ENCODE measurements at places on chromosomes 7 and 10.

GRCh38 chr7:112022128-112022527 is 184.1 kb downstream of the DOCK4 start:
- DNase-seq = no peak

DNA sequence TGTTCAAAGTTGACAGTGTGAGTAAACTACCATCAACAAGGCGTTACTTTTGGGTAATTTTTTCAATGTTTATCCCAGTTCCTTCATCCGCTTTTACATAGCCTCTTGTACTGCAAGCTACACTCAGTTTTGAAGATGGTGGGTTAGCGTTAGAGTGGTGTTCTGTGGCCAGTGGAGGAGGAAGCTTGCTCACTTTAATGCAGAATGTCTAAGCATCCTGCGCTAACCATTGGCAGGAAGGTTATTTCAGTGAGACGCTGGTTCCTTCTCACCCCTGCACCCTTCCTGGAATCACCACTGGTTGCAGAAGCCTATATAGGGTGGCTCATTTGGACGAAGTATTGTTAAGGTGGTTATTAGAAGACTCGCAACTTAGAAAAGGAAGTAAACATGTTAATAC is 159.1 kb downstream of the CELF2 start:
- no peak for DNase-seq

DNA sequence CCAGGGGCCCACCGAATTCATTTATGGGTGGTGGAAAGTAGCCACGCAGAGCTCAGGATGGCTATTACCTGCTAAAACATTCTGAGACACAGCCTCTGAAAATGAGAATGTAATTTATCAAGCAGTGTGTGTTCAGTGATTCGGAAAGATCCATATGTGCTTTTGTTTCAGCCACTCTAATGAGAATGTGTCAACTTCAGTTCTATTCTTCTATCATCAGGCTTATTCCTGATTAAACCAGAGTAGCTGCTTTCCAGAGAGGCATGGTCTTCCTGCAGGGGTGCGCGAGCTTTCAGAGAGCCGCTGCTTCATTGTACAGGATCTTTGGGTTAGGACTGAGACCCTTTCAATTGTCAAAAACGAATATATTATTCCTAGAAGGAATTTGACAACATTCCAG is 167.6 kb downstream of the OTUD1 start:
- no peak for DNase-seq

DNA sequence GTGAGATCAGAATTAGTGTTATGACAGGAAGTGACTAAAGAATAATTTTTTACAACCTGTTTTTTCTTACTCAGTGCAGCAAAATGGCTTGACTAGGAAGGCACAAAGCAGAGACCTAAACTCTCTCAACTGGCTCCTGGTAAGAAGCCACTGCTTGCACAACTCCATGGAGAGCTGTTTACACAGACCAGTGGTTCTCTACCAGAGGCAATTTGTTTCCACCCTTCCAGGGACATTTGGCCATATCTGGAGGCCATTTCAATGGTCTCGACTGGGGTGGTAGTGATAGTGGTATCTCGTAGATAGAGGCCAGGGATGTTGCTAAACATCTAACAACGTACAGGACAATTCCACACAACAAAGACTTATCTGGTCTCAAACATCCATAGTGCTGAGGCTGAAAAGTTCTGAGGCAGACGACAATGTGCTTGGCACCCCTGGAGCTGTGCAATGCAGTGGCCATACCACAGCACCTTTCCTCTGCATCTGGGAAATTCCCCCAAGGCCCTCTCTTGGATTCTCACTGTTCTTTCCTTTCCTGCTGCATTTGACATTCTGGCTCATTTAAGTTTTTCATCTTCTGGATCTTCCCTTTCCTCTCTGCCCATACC is 105.4 kb upstream of the LAMB4 start:
- no peak for DNase-seq

DNA sequence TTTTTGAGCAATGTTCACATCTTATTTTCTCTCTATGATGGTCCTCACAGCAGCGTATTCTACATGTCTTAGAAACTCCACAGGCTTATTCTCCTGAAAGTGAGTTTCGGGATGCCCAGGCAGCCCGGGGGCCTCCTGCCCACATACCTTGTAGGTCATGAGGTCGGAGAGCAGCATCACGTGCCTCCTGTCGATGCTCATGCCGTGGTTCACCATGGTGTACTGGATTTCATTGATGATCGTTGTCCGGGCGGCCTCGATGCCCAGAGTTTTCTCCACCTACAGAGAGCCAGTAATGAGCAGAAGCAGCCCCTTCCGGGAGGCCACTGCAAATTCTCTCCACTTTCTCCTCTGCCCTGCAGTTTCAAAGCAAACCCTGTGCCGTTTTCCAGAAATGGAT is 48.0 kb downstream of the POLR3A start:
- DNase-seq = no peak

DNA sequence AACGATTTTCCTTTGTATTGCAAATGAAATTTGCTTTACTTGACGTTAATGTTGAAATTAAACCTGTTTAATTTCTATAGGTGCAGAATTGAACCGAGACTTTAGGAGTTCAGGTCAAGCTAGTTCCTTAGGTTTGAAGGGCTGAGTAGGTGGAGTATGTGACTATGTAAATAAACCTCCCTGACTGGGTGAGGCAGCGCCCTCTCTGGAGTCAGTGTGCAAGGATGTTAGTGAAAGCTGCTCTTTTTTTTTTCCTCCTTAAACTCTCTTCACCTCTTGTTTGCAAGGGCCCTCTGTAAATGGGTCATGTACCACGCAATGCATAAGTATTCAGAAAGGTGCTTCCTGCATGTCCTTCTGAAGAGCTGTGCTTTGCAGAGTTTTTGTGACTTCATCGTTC is 33.8 kb downstream of the GALNT17 start:
- DNase-seq = no peak

- DNase-seq = no peak
Measured at GRCh38 chr10:63071145-63071544, 62.0 kb upstream of the NRBF2 start.

DNA sequence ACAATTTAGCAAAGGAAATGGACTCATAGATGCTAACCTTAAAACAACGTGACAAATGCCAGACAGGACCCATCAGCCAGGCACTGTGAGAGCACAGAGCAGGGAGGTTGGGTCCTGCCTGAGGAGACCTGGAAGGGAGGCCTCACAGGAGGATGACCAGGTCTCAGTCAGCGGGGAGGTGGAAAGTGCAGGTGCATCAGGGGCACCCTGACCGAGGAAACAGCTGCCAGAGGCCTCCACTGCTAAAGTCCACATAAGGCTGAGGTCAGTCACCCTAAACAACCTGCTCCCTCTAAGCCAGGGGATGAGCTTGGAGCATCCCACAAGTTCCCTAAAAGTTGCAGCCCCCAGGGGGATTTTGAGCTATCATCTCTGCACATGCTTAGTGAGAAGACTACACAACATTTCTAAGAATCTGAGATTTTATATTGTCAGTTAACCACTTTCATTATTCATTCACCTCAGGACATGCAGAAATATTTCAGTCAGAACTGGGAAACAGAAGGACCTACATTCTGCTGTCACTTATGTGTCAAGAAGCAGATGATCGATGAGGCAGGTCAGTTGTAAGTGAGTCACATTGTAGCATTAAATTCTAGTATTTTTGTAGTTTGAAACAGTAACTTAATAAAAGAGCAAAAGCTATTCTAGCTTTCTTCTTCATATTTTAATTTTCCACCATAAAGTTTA is 157.6 kb upstream of the LANCL2 start:
- no peak for DNase-seq

DNA sequence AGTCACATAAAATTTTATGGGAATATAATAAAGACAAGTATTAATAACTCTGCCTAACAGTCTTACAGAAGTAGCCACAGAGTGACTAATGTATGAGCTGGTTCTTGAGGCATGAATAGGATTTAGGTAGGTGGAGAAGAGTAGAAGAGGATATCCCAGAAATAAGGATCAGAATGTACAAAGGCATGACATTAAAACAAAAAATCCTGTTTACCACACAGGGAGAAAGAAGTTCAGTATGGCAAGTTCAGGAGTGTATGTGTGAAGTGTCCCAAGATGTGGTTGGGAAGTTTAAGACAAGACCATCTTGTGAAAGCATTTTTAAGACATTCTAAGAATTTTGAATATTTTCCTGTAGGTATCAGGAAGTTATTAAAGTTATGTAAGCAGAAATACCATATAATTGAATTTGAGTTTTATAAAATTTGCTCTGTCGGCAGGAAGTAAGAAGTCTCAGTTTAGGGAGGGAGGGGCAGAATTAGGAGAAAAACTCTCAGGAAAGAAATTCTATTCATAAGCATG is 64.7 kb upstream of the CAV2 start:
- DNase-seq = no peak

DNA sequence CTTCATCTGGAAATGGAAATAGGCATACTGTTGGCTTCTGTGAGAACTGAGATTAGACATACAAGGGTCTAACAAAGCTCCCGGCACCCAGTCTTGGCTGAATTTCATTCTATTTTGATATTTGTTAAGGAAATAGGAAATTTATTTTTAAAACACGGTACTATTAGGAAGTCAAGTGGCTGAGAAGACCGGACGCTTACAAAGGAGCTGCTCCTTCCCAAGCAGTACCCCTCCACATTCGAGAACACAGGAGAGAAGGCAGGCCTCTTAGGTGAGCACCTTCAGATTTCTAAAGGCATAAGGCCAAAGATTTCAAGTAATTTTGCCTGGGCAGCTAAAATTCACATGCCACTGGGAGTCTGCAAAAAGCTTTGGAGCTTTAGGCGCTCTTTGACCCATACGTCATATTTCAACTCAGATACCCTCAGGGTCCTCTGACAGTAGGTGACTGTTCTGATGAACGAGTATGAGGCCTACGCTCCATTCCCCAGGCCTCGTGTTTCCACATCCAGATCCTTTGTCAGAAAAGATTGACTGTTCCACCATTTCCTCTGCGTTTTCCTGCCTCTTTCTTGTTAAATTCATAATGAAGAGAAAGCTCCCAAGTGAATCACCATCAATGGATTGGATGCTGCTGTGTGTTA is 17.3 kb downstream of the TRIL start:
- DNase-seq = no peak

DNA sequence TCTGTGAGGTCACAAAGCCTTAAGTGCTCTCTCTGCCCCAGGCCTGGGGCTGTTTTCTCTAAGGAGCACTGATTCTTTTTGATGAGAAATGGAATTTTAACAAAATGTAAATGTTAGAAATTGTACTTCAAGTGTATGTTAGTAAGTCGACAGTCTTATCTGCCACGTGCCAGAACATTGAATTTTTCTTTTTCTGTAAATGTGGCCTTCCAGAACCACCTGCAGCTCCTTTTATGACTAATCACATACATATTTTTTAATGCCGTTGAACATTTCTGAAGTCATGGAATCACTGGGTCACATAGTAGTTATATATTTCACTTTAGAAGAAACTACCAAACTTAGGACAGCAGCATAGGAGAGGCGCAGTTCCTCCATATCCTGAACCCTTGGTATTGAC is 38.0 kb downstream of the UBE3C start:
- no peak for DNase-seq

- no peak for DNase-seq
Measured at GRCh38 chr7:99563650-99564049, 5.2 kb downstream of the ZNF655 start.

DNA sequence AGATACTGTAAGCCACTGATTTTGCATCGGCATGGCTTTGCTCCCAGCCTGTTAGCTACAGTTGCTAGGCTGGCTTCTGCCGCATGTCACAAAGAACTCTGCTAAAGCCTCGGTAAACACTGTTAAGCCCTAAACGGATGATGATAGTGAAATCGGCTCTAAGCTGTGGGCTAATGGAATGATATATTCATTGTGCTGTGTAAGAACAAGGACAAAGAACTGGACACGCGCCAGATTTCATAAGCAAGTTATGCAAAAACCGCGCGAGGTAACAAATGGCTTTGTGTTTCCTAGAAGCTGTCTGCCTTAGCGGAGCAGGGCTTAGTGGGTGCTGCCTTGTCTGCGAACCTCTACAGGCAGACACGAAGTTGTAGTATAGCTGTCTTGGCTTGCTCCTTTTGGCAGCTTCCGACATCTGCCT is 331.3 kb upstream of the COBL start:
- no peak for DNase-seq

GRCh38 chr7:108071551-108071950 is 58.6 kb downstream of the LAMB4 start:
- no peak for DNase-seq

DNA sequence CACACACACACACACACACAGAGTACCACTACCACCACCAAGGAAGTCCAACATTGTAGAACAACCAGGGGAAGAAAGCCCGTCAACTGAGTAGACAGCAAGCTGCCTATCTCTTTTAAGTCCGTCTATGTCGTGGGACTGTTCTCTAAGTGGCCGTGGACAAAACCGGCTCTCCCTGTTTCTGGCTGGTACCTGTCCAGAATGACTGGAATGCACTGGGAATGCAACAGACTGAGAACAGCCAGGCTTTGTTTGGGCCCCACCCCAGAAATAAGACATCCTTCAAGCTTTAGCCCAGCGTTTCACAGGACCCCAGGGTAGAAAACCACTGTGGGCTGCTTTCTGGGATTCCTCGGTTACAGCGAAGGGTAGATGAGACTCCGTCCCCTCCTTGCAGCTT is 203.6 kb downstream of the TCERG1L start:
- DNase-seq = no peak

- no peak for DNase-seq
Measured at GRCh38 chr7:84492098-84493034, 297.8 kb upstream of the SEMA3A start.

- no peak for DNase-seq
Measured at GRCh38 chr10:79189181-79189580, 120.4 kb downstream of the ZMIZ1 start.

DNA sequence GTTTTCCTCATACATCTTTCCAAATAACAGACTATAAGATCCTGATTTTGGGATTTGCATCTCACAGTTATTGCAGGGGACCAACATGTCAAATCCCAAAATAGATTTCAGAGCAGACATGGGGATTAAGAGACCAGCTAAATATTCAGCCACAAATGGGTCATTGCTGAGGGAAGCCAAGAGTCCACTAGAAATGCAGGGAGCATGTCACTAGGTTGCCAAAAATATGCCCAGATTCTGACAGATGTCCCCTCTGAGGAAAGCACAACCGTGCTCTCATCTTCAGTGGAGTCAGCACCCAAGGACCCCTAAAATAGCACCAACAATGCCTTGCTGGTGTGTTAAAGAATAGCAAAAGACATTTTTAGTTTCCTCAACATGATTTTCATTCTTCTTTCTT is 56.2 kb upstream of the AGK start:
- no peak for DNase-seq

DNA sequence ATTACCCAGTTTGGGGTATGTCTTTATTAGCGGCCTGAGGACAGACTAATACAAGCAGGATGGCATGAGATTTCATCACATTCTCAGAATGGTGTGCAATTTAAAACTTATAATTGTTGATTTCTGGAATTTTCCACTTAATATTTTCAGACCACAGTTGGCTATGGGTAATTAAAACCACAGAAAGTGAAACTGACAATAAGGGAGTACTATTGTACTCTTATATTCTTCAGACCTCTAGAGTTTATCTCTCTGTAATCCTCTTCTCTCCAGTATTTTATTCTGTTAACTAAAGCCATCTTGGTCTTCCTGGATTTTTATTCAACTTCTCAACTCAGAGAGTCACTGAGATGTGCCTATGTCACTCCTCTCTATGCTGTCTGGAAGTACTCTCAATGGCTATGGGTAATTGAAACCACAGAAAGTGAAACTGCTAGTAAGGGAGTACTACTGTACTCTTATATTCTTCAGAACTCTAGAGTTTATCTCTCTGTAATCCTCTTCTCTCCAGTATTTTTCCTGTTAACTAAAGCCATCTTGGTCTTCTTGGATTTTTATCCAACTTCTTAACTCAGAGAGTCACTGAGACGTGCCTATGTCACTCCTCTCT is 118.3 kb downstream of the PPP1R17 start:
- DNase-seq = no peak
